ENCODE measurements at places on chromosomes 6 and 20. TPM values are rescaled to one million over a fixed set of nuclear protein-coding genes. Genes with fewer than 3 reads are reported as not detected.
A peak's percentile ranks its signal among the peaks of the same experiment; 100 is the strongest.

GRCh38 chr6:27512525-27512924 is 39.6 kb upstream of the ZNF184 start:
- peaks cover 37% of the 10 kb centered on the region for H3K27me3 ChIP-seq
- no peak overlapping the region for H3K27ac ChIP-seq
- H3K4me3 ChIP-seq: no peak overlapping the region

DNA sequence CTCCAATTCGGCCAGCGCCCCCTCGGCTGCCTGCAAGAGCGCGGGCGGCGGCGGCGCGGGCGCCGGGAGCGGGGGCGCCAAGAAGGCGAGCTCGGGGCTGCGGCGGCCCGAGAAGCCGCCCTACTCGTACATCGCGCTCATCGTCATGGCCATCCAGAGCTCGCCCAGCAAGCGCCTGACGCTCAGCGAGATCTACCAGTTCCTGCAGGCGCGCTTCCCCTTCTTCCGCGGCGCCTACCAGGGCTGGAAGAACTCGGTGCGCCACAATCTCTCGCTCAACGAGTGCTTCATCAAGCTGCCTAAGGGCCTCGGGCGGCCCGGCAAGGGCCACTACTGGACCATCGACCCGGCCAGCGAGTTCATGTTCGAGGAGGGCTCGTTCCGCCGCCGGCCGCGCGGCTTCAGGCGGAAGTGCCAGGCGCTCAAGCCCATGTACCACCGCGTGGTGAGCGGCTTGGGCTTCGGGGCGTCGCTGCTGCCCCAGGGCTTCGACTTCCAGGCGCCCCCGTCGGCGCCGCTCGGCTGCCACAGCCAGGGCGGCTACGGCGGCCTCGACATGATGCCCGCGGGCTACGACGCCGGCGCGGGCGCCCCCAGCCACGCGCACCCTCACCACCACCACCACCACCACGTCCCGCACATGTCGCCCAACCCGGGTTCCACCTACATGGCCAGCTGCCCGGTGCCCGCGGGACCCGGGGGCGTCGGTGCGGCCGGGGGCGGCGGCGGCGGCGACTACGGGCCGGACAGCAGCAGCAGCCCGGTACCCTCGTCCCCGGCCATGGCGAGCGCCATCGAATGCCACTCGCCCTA is 963 bp downstream of the FOXF2 start:
- H3K27ac ChIP-seq: peak overlapping the region; percentile 70
- DNase-seq: no peak
- no peaks in the 10 kb centered on the region for H3K36me3 ChIP-seq
- H3K4me1 ChIP-seq: peaks cover 28% of the 10 kb centered on the region
- peaks cover 100% of the 10 kb centered on the region for H3K27me3 ChIP-seq

The SCRT2 gene
- not detected for polyA plus RNA-seq

The FAM162B gene
- polyA plus RNA-seq: 73.9 TPM

The KATNA1 gene
- polyA plus RNA-seq: 31.8 TPM
